ENCODE measurements at places on chromosomes 5 and 9.
A peak's percentile ranks its signal among the peaks of the same experiment; 100 is the strongest.

- DNase-seq = no peak
Observed at GRCh38 chr9:2339416-2339815, 282.2 kb upstream of the VLDLR start.

GRCh38 chr5:139881143-139881733 lies 85.6 kb downstream of the PSD2 start:
- DNase-seq = peak; percentile 73

DNA sequence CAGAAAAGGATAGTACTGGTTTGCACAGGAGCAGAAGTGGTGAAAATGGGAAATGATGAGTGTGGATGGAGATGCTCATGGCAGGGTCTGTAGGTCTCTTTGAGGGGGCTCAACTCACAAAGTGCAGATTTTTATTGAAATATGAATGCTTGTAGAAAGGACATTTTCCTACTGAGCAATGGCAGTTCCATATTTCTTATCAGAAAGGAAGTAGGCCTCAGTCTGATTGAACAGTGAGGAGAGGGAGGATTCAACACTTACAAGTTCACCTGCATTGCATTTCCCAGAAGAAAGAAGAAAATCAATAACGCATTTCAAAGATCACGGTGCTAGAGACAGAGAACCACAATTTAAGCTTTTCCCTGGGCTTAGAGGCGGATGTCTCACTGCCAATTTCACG lies 49.2 kb downstream of the ANXA2R start:
- DNase-seq = no peak

DNA sequence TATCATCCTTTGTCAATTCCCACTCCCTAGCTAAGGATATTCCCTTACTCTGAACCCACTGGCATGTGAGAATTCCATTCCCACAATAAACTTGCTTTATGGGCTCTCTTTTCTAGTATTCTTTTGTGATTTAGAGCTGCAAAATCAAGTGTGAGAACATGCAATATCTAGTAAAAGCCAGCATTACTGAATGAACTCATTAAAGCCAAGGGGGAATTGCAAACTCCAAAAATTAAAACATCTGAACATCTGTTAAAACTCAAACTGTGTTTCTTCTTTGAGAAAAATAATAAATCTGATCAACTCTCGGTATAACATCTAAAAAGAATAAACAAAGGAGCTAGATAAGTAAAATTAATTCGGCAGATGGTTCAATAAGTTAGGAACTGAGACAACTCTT lies 53.1 kb upstream of the MPDZ start:
- peak; percentile 20 for DNase-seq

GRCh38 chr9:109403766-109404320 lies 83.0 kb upstream of the EPB41L4B start:
- DNase-seq = no peak

DNA sequence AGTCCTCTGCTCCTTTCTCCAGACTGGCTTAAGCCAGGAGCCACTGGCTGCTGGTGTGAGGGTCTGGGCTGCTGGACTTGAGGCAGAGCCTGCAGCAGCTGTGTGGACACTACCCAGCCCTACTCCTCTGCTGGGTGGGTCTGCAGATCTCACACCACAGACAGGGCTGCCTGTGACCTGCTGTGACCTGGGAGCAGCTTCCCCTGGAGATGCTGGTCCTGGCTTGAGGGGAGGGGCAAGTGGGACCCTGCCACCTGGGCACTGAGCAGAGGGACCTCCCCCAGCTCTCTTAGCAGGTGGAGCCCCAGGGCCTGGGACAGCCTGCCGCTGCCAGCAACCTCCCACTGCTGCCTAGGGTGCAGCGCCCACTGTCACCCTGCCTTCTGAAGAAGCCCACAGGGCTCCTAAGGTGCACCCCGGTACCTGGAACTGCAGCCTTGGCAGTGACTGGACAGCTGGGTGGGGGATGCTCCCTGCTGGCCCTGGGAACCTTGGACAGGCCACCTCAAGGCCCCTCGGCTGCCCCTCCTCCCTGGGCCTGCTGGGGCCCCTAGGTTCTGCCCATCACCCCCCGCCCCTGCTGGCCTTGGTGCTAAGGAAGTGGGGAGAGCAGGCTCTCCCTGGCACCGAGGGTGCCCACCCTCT lies 9.1 kb downstream of the CACFD1 start:
- DNase-seq = no peak

- DNase-seq = no peak
Observed at GRCh38 chr9:93918061-93918460, 37.1 kb downstream of the BARX1 start.

GRCh38 chr9:4508907-4509589 lies 18.8 kb downstream of the SLC1A1 start:
- no peak for DNase-seq

DNA sequence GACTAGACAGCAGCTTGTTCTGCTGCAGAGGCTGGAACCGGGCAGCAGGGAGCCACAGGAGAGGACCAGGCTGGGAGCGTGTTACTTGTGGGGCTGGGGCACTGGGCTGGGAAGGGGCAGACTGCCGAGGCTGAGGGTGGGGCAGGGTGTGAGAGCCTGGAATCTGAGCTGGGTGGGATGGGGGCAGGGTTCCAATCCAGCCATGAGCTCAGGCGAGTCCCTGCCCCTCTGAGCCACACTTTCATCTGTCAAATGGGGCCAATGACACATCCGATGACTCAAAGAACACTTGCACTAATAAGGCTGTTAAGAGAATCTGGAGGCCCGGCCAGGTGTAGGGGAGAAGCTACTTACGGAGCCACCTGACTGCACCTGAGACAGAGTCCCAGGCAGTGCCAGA lies 18.7 kb upstream of the WDR38 start:
- peak; percentile 60 for DNase-seq

- DNase-seq = no peak
Observed at GRCh38 chr5:131939690-131940345, 5.6 kb downstream of the MEIKIN start.

DNA sequence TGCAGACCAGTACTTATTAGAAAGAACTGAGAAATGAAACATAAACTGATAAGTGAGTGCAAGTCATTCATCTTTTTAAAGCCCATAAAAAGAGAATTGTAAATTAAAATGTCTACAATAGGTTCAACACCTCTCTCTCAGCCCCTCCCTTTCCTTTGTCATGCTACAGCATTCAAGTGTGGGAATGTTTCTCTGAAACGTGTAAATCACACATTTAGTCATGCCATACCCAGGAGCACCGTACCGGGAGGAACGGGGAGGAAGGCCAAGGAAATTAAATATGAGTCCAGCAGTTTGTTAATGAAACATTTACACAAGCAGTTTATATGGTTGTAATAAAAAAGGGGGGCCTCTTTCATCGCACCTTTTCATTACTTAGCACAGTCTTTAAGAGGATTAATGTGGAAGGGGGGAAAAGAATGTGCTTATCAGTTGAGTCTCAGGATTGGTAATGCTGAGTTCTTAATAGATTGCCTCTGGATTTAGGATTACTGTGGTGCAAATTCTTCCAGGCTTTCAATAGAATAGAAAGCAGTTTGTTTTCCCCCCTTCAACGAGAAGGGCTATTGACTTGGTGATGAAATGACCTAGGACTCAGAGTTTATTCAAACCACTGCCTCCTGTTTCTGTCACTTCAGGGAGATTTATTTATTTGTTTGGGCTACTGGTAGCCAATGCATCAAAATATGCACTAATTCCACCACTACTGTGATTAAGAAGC lies 176.0 kb upstream of the ZNF608 start:
- DNase-seq = no peak

DNA sequence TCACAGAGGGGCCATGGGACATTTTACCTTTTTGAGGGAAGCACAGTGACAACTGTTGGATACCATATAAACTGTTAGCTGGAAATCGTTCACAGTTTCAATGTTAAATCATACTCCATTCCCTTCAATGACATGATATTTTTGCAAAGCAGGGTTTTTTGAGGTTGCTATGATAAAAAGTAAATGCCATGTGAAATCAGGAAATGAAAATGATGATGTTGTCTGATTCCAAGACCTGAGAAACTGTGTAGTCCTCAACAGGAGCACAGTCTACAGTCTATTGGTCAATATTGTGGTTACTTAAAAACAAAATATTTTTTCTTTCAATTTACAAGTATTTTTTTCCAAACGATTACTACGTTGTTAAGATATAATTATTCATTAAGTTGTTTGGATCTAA lies 24.0 kb upstream of the ADAM19 start:
- no peak for DNase-seq

- DNase-seq = no peak
Observed at GRCh38 chr5:143464723-143465490, 61.4 kb upstream of the NR3C1 start.

DNA sequence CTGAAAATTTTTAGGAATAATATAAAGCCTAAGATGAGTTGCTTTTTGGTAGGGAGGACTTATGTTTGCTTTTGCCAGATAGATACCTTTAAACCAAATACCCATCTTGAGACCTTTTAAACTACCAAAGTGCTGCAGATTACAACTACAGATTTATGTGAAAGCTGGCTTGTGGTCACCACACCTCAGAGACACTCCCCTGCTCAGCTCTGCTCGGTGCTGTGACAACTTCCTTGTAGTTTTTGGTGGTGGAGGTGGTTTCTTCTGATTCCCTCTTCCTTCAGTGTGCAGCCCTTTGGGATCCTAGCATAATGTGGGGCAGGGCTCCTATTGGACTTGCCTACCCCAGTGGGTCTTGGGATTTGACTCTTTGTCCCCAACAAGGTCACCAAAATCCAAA lies 29.2 kb downstream of the GARNL3 start:
- DNase-seq = no peak

GRCh38 chr9:18261181-18261580 lies 212.8 kb upstream of the ADAMTSL1 start:
- peak; percentile 22 for DNase-seq

GRCh38 chr9:93247892-93248291 lies 64.0 kb downstream of the WNK2 start:
- no peak for DNase-seq

DNA sequence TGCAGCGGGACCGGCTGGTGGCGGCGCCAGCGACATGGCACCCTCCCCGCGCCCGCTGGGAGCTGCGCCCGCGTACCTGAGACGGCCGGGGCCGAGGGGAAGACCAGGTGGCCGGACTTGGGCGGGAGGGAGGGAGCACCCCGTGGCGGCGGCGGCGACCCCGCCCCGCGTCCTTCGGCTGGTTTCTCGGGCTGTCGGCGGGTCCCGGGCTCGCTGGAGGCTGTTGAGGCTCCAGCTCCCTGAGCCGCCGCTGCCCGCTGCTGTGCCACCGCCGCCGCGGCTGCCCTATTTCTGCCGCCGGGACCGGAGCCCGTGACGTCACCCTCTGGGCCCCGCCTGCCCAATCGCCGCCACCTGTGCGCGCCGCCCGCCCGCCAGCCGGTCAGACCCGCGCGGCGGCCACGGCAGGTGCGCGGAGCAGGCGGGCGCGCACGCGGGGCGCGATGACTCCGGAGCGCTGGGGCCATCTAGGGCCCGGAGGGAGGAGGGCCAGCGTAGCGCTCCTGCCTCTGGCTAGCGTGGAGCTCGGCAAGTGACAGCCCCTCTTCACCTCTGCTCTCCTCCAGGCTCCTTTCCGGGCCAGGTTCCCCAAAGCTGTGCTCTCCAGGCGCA lies at the start of gene FSTL4:
TSS of gene FSTL4 (minus strand) at position 293 of the 612 bp plus-strand sequence.
- peak; percentile 40 for DNase-seq

- no peak for DNase-seq
Observed at GRCh38 chr5:14078716-14079115, 64.4 kb upstream of the TRIO start.

- DNase-seq = no peak
Observed at GRCh38 chr5:181107699-181108098, 23.3 kb downstream of the OR2V1 start.

DNA sequence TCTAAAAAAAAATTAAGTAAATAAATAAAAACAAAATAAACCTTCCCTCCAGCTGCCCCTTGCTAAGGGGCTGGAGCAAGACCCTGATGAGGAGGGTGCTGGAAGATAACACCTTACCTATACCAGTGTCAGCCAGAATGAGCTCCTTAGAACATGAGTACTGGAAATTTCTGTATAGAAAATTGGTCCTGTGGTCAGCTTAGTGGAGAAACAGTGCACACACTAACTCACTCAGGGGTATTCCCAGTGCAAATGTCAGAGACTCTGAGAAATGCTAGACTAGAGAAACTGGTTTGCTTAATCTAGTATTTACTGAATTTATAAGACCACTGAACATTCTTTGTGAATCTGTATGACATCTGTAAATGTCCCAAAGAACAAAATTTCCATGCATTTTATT lies 62.1 kb upstream of the CTXN3 start:
- DNase-seq = no peak

DNA sequence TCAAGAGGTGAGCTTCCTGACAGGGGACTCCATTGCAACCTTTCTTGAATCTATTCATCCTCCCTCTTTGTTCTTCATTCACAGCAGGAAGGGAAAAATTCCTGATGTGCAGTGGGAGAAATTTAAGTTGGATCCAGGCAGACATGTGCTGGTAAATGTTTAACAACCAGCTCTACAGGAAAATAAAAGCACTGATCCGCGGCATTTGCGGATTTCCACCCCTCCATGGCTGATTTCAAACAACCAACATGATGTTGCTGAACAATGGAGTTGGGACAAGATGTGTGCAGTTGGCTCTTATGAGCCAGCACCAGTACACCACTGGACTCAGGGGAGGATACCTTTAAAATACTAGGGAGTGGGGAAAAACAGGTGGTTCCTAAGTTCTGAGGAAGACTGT lies 47.0 kb downstream of the SPRY4 start:
- DNase-seq = no peak

GRCh38 chr9:69279084-69279731 lies 45.8 kb upstream of the ENTREP1 start:
- no peak for DNase-seq

- DNase-seq = peak; percentile 32
Observed at GRCh38 chr9:73565833-73566465, 414.3 kb downstream of the ANXA1 start.

DNA sequence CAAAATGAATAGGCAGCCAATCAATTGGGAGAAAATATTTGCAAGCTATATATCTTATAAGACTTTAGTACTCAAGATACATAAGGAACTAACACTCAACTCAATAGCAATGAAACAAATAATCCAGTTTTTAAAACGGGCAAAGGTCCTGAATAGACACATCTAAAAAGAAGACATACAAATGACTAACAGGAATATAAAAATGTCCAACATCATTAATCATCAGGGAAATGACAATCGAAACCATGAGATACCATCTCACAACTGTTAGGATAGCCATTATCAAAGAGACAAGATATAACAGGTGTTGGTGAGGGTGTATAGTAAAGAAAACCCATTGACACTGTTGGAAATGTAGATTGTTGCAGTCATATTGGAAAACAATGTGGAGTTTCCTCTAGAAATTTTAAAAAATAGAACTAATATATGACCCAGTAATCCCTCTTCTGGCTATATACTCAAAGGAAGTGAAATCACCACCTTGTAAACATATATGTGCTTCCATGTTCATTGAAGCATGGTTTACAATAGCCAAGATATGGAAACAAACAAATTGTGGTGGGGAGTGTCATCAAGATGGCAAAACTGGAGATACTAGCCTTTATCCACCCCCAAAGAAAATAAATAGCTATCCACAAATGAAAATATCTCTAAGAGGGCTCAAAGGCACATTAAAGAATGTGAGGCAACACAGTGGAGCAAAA lies 13.9 kb upstream of the BTNL3 start:
- DNase-seq = no peak

GRCh38 chr9:110351009-110351467 lies 13.4 kb upstream of the TXNDC8 start:
- no peak for DNase-seq
